ENCODE measurements at places on chromosomes 16 and 17.

GRCh38 chr17:56593086-56593645 lies 333 bp upstream of the NOG start:
- DNase-seq = peak; percentile 59

DNA sequence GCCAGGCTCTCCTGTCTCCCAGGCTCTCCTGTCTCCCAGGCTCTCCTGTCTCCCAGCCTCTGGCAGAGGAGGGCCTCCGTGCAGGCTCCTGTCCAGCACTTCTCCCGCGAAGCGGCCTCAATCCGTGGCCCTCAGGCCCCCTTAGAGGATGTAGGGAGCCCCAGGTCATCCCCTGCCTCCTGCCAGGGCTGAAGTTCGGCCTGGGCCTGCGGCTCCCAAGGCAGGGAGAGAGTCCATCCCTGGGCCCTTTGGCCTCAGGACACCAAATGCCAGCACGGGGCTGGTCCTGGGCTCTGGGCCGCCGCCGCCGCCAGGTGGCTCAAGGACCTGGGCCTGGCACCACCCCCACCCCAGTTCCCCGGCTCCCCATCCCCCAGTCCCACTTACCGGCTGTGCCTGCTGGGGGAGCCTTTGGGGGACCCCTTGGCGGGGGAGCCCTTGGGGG lies 370 bp downstream of the EVPL start:
- DNase-seq = no peak

GRCh38 chr16:19166500-19166899 lies 1.5 kb upstream of the SYT17 start:
- no peak for DNase-seq

GRCh38 chr17:66789961-66790437 lies 44.9 kb upstream of the CACNG5 start:
- no peak for DNase-seq

GRCh38 chr17:8320990-8321389 lies 10.9 kb downstream of the ARHGEF15 start:
- no peak for DNase-seq

DNA sequence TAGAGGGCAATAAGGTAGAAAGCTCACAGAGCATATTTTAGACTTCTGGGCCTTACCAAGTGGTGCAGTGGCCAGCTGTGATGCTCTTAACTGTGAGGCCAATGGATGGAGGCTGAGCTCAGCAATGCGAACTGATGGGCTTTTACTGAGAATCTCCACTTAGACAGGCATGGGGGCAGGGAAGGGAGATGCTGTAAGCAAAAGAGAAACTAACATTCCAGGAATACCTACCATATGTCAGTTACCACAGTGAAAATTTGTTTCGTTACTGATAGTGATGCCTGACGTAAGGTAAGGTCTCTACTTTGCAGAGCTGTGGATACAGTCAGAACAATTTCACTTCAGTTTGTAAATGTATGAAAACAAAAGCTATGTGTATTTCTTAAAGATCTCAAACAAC lies 250.6 kb upstream of the ZFHX3 start:
- DNase-seq = no peak

DNA sequence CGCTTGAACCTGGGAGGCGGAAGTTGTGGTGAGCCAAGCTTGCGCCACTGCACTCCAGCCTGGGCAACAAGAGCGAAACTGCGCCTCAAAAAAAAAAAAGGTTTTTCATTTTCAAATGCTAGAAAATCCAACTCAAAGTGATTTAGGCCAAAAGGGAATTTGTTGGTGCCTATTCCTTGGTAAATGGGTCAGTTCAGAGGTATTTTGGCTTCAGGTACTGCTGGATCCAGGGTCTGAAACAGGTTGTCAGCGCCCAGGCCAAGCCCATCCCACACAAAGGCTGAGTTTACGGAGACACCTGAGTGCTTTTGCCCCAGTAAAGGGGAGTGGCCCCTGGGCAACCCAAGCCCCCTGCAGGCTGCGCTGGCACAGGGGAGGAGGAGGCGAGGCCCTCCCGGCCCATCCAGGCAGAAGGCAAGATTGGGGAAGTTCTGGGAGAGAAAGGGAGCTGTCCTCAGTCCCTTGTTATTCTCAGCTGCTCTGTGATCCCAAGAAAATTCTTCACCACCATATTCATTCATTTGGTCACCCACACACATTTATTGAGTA lies 8.5 kb upstream of the JPH3 start:
- no peak for DNase-seq

- peak; percentile 32 for DNase-seq
These were observed 15.8 kb upstream of the AKTIP start for GRCh38 chr16:53518550-53519416.
